ENCODE measurements at places on chromosomes 5 and 9. TPM values are rescaled to one million over a fixed set of nuclear protein-coding genes. Genes with fewer than 3 reads are reported as not detected.

Gene GPRIN1
- total RNA-seq: 0.48 TPM

Gene NHP2
- 77.2 TPM for total RNA-seq

Gene IFNA21
- not detected for total RNA-seq

Gene GAPT
- total RNA-seq: 0.27 TPM

Gene TMEM215
- total RNA-seq: not detected

Gene SPINK7
- total RNA-seq: not detected

Gene SLCO6A1
- not detected for total RNA-seq

Gene DRD1
- total RNA-seq: 0.05 TPM

All from cardiac septum (tissue), 1 donor.